ENCODE measurements at places on chromosomes 5 and 9. TPM values are rescaled to one million over a fixed set of nuclear protein-coding genes. Genes with fewer than 3 reads are reported as not detected.

GRCh38 chr5:62333250-62333794, 27.3 kb downstream of the KIF2A start:
- no peak for DNase-seq

DNA sequence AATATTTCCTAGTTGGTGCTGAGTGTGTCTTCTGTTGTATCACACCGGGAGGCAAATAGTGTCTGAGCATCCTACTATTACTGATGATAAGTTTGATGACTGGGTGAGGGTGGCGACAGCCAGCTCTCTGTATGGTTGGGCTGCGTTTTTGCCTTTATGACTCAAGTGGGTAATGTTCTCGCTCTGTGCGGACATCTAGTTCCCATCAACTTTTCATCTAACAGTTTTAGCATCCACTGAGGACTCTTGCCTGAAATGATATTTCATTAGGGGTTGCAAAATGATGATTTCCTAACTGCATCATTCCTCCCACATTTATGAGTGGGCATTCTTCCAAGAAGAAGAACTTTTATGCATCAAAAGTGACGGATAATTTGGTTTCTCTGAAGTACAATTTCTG, 26.5 kb downstream of the HMCN2 start:
- DNase-seq: no peak

DNA sequence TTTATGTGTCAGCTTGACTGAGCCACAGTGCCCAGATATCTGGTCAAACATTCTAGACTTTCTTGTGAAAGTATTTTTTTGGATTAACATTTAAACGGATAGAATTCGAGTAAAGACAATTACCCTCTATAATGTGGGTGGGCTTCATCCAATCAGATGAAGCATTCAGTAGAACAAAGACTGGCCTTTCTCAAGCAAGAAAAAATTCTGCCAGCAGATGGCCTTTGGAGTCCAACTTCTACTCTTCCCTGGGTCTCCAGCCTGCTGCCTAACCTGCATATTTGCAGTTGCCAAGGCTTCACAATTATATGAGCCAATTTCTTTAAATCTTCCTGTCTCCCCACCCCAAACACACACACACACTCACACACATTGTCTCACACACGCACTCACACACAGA, 86.4 kb downstream of the MED10 start:
- no peak for DNase-seq

DNA sequence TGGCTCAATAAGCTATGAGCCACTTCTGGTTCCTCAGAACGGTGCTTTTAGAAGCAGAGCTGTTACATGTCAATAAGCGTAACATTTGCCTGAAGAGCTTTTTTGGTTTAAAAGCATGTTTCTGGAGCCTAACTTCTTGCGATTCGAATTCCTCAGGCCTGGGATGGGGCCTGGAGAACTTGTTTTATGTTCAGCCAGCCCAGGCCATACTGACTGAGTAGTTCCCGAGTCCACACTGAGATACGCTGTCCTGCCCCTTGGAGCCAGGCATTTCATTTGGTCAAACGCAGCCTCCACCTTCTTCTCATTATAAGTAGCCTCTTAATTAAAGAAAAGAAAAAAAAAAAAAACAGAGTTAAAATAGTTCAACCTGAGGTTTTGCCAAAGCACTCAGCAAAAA, 260.6 kb upstream of the ANKRD55 start:
- DNase-seq: no peak

- DNase-seq: no peak
These were observed 51.5 kb downstream of the WNK2 start for GRCh38 chr9:93235300-93235960.

GRCh38 chr9:91119679-91120078, 242.0 kb downstream of the AUH start:
- DNase-seq: no peak

- DNase-seq: no peak
These were observed 146.1 kb downstream of the CAAP1 start for GRCh38 chr9:26746357-26747072.

DNA sequence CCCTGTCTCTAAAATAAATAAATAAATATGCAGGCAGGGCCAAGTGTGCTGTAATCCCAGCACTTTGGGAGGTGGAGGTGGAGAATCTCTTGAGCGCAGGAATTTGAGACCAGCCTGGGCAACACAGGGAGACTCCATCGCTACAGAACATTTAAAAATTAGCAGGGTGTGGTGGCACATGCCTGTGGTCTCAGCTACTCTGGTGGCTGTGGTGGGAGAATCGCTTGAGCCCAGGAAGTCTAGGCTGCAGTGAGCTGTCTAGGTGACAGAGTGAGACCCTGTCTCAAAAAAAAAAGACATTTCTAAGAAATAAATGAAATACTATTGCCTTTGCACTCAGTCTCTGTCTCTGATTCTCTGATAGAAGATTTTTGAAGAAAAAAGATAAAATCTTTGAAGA, 1.2 kb upstream of the PCDHGA10 start:
- DNase-seq: no peak

GRCh38 chr5:109485030-109485429, 75.3 kb upstream of the PJA2 start:
- peak; percentile 79 for DNase-seq

- DNase-seq: no peak
These were observed 35.1 kb upstream of the NDFIP1 start for GRCh38 chr5:142073362-142073988.

DNA sequence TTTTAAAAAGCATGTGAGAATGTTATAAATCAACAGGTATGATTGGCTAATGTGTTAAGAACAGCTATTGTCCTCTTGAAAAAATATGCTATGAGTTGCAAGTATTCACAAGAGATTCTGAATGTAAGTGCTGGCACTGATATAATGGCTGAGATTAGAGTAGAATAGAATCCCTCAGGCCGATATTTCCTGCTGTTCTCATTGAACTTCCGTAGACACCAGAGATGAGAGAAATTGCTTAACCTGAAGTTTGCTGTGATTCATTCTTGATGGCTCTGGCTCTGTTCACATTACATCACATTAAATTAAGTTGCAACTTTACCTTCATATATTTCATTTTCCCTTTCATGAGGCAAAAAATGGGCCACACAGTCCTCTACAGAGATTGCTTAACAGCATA, 114.5 kb downstream of the BAAT start:
- DNase-seq: no peak

DNA sequence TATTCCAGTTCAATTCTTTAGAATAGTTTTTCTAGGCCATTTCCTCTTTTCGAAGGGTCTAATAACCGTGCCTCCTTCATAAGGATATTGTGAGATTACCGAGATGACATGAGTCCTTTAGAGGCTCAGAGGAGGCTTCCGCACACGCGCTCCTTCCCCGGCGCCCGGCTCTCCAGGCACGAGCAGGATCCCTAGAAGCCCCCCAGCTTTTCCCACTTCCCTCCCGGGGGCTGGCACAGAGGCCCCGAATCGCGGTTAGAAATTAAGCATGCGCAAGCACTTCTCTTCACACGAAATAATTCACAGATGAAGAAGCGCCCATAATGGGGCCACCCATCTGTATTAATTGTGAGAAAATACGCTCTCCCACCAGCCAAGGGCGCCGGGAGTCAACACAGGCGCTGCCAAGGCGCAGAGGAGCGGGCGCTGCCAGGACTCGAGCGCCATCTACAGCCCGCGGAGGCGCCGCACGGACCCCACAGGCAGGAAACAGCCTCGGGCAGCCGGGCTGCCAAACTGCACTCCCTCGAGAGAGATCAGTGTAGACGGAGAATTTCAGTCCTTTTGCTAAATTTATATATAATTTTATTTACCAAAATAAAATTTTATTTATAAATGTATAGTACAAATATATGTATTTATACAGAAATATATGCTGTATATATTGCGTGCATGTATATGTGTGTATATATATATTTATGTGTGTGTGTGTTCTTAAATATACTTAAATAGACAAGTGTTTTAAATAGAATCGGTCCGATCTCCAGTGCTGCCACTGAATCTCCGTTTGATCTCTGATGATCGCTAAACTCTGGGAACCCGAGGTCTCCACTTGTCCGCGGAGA, 258.1 kb upstream of the NFIL3 start:
- peak; percentile 84 for DNase-seq

DNA sequence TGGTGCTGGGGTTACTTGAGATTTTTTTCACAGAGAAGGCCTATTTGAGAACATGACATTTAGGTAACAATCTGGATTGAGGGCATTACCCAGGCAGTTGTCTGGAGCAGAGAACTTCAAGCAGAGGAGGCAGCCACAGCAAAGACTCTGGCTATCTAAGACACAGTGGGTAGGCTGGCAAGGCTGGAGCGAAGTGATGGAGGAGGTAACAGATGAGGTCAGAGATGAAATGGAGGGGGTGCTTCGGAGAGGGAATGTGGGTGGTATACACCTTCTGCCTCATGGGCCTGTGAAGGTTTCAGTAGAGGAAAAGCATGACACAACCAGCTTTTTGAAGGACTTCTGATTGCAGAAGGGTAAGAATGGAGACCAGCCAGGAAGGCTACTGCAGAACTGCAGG, 65.9 kb downstream of the TMEM174 start:
- DNase-seq: no peak

The NME5 gene
- total RNA-seq: 4.3 TPM

The PCDHB2 gene
- total RNA-seq: 0.57 TPM

The TOR1B gene
- 13.9 TPM for total RNA-seq

The SPARC gene
- 608 TPM for total RNA-seq

The ALDH1B1 gene
- total RNA-seq: 16.3 TPM

The ADAMTSL1 gene
- total RNA-seq: 2.1 TPM

The VLDLR gene
- 18.7 TPM for total RNA-seq
